ENCODE measurements at places on chromosomes 4 and X.

GRCh38 chr4:113759696-113760093 is 1.8 kb downstream of the CAMK2D start:
- DNase-seq: no peak

DNA sequence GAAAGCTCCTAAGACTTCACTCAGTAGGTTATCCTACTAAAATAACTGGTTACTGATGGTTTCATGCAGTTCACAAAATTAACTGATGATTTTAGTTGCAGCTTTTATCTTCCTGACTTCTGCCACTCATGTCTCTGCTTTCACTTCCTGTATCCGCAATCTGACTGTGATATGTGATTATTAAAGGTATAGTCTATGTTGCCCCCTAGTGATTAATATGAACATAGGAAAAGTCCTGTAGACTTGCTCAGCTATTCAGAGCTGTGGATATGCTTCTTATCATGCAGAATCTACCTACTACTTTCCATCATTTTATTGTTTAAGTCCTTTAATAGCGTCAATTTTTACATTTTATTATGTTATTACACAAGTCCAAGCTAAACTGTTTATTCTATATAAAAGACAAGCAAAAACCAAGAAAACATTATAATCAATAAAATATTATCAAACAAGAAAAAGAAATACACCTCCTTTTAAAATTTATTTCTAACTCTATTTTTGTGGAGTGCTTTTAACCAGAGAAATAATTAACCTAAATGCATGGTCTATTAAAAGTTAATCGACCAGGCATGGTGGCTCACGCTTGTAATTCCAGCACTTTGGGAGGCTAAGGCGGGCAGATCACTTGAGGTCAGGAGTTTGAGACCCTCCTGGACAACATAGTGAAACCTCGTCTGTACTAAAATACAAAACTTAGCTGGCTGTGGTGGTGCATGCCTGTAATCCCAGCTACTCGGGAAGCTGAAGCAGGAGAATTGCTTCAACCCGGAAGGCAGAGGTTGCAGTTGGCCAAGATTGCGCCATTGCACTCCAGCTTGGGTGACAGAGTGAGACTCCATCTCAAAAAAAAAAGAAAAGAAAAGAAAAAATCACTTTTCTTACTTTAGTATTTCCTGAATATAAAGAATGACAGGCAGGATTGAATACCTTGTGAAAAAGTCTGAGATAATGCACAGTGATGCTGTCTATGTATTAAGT is 40.4 kb upstream of the TLR2 start:
- DNase-seq: no peak

DNA sequence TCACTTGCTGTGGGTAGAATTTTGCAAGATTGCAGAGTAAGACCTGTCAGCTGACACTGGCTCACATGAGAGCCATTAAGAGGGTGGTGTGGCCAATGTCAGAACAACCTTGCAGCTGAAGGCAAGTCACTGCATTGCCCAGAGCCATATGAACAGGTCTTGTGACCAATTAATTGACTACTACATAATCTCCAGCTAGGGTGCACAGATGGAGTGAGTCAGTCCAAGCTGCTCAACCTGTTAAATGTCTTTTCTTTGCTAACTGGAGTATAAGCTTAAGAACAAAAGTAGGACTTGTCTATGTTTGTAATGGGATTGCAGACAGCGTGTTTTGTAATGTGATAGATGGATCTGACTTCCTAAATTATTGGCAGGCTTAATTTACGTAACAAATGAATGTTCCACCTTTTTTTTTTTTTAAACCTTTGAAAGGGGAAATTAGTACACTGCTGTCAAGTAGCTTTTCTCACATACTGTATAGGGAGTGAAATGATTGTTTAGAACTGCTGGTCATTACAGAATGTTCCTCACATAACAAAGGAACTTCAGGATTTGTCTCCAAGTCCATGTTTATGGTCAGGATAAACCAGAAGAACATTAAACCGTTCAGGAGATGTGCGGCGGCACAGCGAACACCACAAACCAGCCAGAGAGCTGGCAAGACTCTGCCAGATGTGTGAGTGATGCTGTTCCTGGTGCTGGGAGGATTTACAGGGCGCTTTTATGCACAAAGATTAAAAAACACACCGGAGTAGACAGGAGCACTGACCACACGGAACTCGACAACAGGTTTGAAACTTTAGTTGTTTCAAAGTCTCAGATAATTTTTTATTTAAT is 37.0 kb downstream of the FNIP2 start:
- DNase-seq: no peak

- DNase-seq: no peak
Measured at GRCh38 chr4:174071595-174071994, 211.9 kb downstream of the FBXO8 start.

DNA sequence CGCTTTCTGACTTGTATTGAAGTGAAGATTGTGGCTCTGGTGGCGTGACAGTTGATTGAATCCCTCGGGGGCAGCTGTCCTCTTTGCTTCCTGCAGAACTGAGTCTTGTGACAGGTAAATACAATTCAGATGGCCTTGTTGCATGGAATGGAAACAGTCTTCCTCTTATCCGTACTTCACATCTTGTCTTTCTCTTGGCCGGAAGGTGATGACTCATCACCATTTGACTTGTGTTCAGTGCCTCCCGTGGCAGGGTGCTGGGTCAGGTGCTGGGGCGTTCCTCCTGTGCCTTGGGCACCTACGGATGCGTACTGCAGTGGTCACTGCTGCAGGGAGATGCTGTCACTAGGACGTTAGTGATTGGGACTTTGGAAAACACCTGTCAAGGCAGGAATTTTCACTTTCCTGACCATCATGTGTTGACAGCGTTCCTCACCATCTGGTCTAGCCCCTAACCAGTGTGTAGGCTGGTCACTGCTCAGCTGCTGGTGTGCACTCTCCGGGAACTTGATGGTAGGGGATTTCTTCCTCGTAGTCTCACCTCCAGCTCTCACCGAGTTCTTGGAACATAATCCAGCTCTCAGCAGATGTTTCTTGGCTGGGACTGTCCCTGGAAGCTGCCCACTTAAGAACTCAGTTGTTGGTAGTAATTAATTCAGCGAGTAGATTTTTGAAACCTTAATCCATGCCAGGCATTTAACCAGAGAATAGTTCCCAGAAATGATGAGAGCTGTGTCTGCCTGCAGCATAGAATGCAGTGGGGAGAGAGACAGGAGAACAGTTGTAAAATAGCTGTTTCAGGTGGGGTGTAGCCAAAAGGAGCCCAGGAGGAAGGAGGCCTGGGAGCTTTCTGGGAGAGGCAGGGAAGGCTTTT is 7.2 kb downstream of the TBC1D14 start:
- peak; percentile 43 for DNase-seq

DNA sequence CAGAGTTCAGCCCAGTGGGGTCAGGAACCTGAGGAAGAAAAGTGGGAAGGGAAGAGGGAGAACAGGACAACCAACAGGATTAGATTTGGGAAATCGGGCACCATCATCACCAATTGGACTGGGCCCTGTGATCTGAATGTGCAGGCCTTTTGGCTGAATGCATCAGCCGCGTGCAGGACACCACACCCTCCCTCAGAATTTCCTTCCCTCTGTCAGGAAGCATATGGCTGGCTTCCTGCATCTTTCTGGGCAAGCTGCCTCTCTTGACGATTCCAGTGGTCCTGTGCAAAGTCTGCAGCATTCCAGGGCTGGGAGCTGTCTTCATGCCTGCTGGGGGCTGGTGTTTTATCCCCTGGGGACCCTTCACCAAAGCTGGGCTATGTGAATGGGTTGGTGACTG is 16.4 kb downstream of the MAGEA4 start:
- no peak for DNase-seq

DNA sequence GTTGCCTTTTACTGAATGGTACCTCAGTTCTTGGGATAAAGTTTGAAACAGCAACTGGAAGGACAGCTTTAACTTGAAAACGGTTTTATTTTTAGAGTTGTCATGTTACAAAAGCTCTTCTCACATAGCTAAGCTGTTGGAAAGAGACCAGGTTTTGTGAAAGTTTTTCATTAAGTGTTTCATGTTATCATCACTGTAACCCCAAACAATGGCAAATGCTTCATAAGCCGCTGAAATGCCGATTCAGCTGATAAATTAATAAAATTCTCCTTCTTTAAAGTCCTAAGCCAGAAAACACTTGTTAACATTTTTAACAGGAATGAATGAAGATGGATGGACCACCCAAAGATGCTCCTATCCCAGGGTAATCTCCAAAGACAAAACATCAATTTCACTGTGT is 76.1 kb upstream of the IRF2 start:
- no peak for DNase-seq

- no peak for DNase-seq
Measured at GRCh38 chrX:10483191-10483831, 137.1 kb downstream of the MID1 start.

DNA sequence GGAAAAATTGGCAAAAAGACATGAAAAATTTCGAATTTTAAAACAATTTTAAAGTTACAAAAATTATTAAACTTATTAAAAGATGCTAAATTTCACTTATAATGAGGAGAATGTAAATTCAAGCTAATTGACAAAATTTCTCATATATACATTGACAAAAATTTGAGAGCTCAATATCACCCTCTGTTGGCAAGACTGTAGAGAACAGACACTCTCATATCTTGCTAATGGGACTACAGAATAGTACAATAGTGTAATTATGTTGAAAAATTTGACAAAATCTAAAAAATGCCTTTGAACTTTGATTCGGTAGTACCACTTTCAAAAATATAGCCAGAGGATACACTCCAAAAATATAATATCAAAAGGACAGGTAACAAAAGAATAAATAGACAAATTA is 29.8 kb downstream of the DCAF8L2 start:
- no peak for DNase-seq
